ENCODE measurements at places on chromosomes 13 and 19.
A peak's percentile ranks its signal among the peaks of the same experiment; 100 is the strongest.

DNA sequence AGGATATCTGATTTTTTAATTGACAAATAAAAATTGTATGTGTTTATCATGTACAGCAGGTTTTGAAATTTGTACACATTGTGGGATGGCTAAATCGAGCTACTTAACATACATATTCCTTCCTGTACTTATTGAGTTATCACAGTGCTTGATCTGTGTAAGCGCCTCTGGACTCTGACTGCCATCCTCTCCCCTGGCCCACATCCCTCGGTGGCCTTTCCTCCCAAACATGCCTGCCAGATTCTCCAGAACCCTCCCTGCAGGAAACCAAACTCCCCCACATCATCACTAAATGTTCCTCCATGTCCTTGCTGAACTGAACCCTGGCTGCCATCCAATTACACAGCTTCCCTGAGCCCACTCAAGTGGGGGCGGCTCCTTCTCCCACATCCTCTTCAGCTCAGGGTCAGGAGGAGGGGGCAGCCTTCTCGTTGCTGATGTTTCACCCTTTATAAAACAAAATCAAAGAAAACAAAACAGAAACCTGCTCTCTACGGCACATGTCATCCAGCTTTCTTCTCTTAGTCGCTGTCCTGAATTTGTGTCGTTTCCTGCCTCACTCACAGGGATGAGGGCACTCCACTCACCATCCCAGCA, 97.1 kb upstream of the SPATA13 start:
- no peak for DNase-seq

DNA sequence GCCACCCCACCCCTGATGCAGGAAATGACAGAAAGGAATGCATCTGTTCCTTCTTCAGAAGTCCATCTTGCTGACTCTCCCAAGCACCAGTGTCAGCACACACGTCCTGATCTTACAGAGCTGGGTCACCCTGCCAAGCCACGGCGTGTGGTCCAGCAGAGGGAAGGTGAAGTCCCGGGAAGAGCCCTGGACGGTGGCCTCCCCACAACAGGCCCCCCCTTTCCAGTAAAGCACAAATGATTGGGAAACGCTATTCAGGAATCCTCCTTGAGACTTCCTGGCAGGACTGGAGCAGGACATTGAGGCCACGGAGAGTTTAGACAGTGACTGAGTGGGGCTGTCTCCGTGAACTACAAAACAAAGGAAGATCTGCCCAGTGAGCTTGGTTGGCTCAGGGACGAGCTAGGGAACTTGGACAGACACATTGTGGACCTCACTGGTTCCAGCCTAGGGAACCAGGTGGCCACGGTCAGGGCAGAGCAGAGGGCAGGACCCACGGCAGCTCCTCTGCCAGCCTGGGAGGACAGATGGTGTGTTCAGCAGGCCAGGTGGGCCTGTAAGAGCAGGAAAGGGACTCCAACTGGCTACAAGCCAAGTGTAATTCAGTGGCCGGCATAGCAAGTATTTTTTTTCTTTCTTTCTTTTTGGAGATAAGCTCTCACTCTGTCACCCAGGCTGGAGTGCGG, 41.7 kb downstream of the ELL start:
- DNase-seq: no peak

DNA sequence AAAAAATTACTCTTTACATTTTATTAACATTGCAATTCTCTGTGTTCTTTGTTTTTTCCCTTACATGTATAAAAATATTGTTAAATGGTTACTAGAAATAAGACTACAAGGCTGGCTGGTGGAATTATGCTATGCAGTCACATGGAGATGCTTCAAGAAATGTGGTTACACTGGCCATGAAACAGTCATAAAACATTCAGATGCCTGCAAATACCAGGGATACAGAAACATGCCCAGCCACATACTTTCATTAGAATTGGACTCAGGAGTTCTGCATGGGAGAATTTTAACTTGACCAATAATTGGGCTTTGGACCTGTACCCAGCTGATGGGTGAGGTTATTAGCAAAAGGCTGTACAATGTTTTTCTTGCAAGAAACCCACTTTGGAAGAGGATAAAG, 1407.7 kb upstream of the SLC10A2 start:
- no peak for DNase-seq

DNA sequence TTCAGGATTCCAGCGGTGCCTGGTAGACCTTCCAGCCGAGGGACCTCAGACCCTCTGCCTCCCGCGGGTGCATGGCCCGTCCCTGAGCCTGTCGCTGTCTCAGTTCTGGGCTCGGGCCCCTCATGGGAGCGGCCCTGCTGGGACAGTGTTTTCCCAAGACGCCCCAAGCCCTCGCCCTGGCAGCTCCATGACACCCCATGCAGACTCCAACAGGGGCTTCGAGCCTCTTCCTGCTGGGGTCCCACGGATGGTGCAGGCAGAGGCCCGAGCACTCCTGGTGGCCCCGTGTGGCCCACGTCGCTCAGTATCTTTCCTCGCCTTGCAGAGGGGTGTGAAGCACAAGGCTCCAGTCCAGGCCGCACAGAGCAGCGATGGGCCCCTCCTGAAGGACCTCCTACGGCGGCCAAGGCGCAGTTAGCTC, 88.8 kb upstream of the MCF2L start:
- DNase-seq: no peak

GRCh38 chr13:49679246-49679645, 12.0 kb downstream of the EBPL start:
- DNase-seq: no peak

- DNase-seq: no peak
Observed at GRCh38 chr13:36814465-36814864, 4.6 kb upstream of the RFXAP start.

- DNase-seq: peak; percentile 28
Observed at GRCh38 chr13:21674490-21675009, 3.7 kb downstream of the FGF9 start.

- no peak for DNase-seq
Observed at GRCh38 chr19:10037809-10038208, 24.5 kb downstream of the RDH8 start.

DNA sequence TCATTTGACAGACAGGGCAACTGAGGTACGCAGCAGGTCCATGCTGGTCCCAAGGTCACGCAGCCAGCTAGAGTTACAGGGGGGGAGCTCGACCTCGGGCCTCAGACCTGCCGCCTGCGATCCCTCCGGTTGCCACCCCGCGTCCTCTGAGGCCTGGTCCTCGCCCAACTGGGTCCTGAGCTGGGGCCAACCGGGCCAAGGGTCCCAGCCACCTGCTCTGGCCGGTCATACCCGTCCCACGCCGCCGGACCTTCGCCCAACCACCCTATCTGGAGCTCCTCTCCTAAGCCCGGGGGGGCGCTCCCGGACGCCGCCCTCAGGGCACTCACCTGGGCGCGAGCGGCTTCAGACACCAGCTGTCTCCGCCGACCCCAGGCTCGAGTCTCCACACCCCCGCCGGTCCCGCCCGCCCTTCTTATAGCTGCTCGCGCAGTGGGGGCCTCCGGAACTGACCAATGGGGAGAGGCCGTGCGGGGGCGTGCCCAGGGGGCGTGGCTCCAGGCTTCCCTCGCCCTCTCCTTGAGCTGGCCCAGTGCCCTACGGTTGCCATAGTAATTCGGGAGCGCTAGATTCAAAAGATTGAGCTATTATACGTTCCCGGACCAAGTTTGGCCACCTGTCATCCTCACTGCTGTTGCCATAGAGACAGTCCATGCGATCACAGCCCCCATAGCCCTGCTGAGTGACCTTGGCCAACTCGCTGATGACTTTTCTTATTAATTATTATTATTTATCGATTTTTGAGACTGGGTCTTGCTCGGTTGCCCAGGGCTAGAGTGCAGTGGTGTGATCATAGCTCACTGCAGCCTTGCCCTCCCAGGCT, at the start of gene PLIN5:
TSS of gene PLIN5 (minus strand) at position 389 of the 823 bp plus-strand sequence. CDS start 1,150 bp downstream, outside the sequence.
- DNase-seq: peak; percentile 90

- peak; percentile 75 for DNase-seq
Observed at GRCh38 chr19:51689751-51690453, 3.2 kb upstream of the SPACA6 start.

DNA sequence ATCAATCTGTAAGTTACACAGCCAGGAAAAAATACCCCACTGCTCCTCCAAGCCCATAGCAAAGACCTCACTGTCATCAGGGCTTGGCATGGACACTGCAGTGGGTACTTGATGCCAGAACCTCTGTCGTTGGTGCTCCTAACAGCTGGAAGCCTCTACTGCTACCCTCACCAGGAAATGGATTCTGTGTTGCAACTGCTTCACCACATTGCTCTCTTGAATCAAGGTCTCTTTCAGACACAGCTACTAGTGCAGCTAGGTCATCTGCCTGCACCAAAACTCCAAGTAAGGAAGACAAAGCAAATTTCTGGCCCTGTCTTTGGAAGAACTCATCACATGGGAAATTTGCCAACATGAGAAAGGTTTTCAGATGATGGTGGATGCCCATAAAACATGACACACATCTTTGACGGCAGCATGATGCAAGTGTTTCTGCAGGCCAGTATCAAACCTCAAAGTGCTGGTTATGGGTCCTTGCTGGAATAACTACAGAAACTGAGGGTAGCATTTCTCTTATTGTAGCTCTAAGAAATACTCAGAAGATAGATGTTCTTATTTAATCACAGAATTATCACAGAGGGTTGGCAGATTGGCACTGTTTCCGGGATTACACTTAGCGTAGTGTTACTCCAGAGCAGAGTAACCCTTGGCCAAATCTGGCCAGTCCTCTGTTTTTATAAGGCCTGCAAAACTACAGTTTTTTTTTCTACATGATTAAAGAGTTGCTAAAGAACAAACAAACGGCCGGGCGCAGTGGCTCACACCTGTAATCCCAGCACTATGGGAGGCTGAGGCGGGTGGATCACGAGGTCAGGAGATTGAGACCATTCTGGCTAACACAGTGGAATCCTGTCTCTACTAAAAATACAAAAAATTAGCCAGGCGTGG, 12.9 kb upstream of the PCCA start:
- no peak for DNase-seq

GRCh38 chr13:34034411-34034810, 216.5 kb downstream of the RFC3 start:
- no peak for DNase-seq

- no peak for DNase-seq
Observed at GRCh38 chr13:75566658-75567057, 17.1 kb downstream of the UCHL3 start.

DNA sequence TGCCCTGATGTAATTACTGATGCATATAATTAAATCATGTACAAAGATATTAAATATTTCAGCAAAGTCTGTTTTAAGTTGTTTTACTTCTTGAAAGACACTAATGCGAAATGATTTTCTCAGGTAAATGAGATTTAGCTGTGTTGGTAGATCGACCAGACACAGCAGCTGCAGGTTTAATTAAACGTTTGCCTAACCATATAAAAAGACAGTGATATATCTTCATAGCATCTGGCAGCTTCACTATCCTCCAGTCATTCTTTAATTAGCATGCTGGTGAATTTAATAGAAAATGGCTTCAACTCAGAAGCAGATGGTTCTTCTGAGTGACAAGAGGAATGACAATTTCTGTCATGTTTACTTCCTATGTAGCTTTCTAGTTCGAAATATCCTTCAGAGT, 69.3 kb downstream of the NHLRC3 start:
- peak; percentile 97 for DNase-seq
